ENCODE measurements at places on chromosomes 5 and 9. TPM values are rescaled to one million over a fixed set of nuclear protein-coding genes. Genes with fewer than 3 reads are reported as not detected.

EIF4E1B gene
- total RNA-seq = not detected

MLANA gene
- total RNA-seq = 20.1 TPM

NR4A3 gene
- total RNA-seq = 1.6 TPM

NME5 gene
- total RNA-seq = not detected

CCDC180 gene
- total RNA-seq = 5.2 TPM

SLC6A7 gene
- total RNA-seq = not detected

DAB2IP gene
- 42.5 TPM for total RNA-seq

PCDH12 gene
- 0.42 TPM for total RNA-seq

ECM2 gene
- 10.1 TPM for total RNA-seq

RIC1 gene
- total RNA-seq = 31.3 TPM

PCDHB16 gene
- 3.2 TPM for total RNA-seq

CTXN3 gene
- total RNA-seq = not detected
